ENCODE measurements at places on chromosomes 4 and X.

GRCh38 chr4:141870152-141870551 is 233.8 kb downstream of the IL15 start:
- DNase-seq, result no peak

DNA sequence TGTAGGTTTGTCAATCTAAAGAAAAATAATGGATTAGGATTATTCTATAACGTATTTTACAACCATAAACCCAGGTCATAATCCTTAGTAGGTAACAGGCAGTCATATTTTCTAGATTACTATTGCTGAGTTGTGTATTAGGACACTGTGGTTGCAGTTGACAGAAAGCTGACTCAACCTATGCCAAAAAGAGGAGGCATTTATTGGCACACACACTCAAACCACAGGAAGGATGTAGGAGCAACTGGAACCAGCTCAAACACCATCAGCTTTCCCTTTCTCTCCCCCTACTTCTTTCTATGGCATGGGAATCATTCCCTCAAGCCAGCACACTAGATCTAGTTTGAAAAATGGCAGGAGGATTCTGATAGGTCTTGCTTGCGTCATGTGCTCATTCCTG is 136.4 kb upstream of the FAM9C start:
- DNase-seq, result no peak

GRCh38 chr4:112819729-112820128 is 182.8 kb downstream of the LARP7 start:
- DNase-seq, result no peak

DNA sequence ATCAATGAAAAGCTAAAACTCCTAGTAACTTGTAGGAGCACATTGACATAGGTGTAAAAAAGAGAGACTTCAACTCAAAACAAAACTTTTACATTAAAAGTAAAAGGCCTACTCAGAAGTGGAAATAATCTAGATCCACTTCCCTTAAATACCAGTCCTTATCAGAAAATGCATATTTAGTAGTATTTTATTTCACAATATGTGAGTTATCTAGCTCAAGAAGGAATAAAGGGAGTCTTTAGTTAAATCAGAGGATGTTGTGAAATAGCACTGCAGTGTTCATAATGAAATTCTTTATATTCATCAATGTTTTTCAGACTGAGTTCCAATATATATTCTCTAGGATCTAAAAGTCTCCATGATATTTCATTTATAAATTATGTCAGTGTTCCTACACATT is 715.0 kb downstream of the GRID2 start:
- no peak for DNase-seq

DNA sequence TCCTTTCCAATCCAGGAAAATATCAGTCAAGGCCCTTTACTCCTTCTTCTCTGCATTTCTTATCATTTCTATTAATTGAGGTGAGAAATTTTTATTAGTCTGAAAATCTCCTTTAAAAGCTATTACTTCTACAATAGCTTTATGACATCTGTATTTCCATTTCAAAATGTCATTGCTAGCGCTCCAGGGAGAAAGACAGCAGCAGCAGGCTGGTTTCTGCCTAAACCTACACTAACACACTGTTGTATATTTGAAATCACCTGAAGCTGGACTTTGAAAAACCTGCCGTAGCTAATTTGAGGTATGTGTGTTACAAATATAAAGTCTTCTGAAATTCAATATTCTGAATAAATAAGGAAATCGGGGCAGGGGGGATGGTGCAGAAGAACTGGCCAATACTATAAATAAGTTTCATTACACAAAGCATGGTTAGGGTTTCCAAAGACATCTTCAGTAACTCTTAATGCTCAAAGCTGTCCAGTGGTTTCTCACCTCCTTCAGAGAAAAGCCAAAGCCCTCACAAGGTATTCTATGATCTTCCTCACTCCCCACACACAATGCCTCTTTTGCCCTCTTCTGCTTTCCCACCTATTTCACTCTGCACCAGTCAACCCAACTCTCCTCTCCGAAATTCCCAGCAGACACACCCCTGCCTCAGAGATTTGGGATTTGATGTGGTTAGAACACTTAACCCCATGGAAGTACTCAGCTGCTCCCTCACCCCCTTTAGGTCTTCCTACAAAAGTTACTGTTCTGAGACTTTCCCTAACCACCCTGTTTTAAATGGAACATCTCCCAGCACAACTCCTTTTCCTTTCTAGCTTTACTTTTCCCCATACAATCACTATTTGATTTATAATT is 122.7 kb downstream of the PPP3CA start:
- DNase-seq, result no peak

DNA sequence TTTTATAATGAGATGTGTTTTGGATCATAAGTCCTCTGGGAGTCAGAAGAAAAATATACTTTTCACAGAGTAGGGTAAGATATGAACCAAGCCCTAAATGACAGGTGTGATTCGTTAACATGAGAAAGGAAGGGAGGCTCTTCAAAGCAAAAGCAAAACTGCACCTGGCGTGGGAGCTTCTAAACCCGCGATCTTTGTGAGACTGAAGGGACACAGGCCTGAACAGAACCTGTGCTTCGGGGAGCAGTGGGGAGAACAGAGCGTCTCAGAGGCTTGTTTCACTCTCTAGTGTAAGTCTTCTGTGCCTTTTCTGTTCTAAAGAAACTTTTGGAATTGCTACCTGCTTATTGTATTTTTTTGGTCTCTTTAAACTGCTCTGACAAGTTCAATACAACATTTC is 30.2 kb upstream of the CYP4V2 start:
- no peak for DNase-seq

DNA sequence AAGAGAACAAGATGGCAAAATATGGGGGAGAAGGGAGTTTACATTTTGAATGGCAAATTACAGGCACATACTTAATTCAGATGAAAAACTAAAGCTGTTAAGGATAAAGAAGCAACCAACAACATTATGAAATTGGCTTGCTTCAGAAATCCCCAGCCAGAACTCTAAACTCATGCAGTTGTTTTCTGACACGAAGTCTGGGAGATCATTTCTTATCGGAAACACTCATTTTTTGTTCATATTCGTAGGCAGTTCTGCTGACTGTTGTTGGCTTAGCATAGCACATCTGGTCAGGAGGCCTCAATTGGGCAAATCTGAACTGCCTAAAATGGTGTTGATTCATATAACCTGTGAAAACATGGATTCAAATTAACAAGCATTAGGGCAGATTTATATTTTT is 33.0 kb upstream of the ARHGAP6 start:
- no peak for DNase-seq

GRCh38 chr4:44772340-44772739 is 46.0 kb upstream of the GNPDA2 start:
- DNase-seq, result no peak

Data from GM06990 (cell line).